Bronchial epithelial cell (primary cell): ENCODE measurements at places on chromosomes 11 and 22. TPM values are rescaled to one million over a fixed set of nuclear protein-coding genes. Genes with fewer than 3 reads are reported as not detected.

GRCh38 chr11:60433401-60433800 is 4.0 kb downstream of the MS4A5 start:
- DNase-seq: no peak

GRCh38 chr22:38628444-38628843 is 27.7 kb downstream of the FAM227A start:
- DNase-seq: no peak

- no peak for DNase-seq
Observed at GRCh38 chr11:8707541-8708191, 25.1 kb downstream of the RPL27A start.

DNA sequence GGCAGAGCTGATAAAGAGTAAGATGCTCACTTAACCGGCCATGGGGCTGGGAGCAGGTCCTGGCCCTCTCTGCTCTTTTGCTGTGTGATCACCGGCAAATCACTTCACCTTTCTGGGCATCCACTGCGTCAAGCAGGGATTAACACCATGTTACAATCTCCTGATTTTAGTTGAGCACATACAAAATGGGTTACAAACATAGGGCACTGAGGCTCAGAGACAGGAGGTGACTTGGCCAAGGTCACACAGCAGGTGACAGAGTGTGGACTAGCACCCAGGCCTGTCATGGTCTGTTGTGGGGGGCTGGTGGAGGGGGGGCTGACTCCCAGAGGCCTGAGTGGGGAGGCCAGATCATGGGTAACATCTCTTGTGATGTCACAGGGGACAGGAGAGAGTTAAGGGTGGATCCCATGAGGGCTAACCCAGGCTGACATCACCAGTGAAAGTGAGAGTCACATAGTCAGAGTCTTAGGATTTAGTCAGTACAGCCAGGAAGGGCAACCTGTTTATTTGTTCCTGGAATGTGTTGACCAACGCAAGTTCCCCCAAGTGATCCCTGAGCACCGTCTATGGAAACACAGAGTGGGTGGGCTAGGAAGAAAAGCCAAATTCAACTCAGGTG is 27.8 kb downstream of the GDPD5 start:
- DNase-seq: no peak

DNA sequence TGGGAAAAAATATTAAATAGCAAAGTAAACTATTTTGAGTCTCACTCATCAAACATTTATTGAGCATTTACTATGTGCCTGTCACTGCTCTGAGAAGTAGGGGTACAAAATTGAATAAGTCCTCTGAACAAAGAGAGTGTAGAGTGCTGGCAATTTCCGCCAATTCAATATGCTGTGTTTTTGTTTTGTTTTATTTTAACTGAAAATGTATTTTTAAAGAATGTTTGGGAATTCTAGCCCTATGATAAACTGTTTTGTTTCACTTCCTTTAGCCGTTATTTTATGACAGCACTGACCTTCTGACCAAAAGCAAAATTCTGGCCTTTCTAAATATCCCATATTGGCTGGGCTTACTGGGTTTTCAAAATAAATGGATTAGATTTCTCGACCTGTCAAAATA is 64.7 kb upstream of the LMO2 start:
- no peak for DNase-seq

DNA sequence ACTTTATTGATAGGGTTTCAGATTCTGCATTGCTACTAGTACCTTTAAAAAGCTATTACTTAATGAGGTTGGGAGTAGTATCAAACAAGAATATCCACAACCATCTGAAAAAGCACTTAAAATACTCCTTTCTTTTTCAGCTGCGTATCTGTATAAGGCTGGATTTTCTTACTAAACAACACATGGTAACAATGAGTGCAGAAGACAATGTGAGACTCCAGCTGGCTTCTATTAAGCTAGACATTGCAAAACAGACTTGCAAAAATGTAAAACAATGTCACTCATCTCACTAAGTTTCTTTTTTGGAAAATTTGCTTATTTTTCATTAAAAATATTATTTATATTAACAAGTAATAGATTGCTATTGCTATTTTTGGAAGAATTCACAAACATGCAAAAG is 132.6 kb downstream of the WNT11 start:
- DNase-seq: no peak

DNA sequence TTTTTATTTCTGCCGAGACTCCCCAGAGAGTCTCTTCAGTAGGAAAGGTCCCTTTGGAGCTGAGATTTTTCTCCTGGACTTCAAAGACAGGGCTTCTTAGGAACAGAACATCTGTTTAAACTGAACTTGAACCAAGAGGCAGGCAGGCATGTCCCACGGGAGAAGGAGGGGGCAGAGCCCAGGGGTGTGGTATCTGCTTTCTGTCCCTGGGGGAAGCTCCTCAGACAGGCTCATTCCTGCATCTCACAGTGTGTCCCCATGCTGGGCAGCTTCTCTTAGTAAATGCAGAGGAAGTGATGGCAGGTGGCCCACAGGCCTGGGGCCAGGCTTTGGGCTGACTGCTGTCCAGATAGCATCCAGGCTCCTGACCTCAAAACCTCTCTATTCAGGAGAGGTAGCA is 47.3 kb downstream of the TSPAN18 start:
- DNase-seq: no peak

DNA sequence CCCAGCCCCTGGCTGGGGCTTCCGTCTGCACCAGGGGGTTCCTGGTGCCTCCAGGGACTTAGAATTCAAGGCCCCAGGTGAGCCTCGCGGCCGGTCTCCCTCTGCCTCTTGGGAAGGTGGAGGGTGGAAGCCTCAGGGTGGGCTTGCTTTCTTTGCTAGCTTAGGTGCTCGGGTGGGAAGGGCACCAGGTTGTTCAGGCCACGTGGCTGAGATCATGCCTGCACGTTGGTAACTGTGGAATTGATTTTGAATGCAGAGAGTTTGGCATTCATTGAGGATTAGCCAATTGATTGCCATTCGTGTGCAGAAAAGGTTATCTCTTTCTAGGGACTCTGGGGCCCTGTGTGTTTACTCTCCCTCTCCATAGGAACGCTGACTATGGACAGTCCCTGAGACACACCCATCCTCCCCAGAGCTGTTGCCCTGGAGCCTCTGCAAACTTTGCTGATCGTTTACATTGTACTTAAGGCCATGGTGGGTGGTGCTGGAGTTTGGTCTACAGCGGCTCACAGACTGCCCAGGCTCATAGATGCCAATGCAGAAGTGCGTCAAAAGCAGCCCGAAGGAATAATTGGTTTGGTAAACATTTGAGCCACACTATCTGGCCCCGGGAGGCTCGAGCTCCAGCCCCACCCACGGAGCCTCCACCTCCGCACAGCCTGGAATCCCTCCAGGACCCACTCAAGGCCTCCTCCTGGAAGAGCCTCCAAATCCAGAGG is 1457.7 kb downstream of the BRD1 start:
- DNase-seq: no peak

The BRSK2 gene
- total RNA-seq: 0.38 TPM in 1 of 2 replicates, not detected in the other

The LMO2 gene
- 0.77 and 1.1 TPM in 2 replicates for total RNA-seq

The SAA1 gene
- 1.6 and 4.7 TPM in 2 replicates for total RNA-seq

The TRAF6 gene
- total RNA-seq: 6.1 and 6.9 TPM in 2 replicates

The MMP3 gene
- 0.13 and 0.26 TPM in 2 replicates for total RNA-seq
